ENCODE measurements at places on chromosomes 4 and X.
A peak's percentile ranks its signal among the peaks of the same experiment; 100 is the strongest.

- DNase-seq: no peak
Measured at GRCh38 chr4:53044651-53044960, 182.5 kb downstream of the RASL11B start.

DNA sequence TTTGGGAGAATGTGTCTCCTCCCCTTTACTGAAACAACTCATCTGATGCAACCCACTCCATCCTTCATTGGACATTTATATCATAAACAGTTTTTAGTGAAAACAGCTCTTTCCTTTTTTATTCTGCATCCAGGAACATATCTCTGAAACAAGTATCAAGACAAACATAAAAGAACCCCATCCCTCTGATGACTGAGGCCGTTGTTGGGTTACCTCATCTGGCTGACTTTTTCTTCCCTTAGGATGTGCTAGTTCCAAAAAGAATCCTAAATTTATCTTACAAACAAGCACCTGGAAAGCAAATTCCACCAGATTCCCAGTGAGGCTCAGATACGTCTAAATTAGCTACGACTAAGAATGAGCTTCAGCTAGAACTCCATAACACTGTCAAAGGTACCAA lies 483.7 kb upstream of the INTU start:
- DNase-seq: no peak

DNA sequence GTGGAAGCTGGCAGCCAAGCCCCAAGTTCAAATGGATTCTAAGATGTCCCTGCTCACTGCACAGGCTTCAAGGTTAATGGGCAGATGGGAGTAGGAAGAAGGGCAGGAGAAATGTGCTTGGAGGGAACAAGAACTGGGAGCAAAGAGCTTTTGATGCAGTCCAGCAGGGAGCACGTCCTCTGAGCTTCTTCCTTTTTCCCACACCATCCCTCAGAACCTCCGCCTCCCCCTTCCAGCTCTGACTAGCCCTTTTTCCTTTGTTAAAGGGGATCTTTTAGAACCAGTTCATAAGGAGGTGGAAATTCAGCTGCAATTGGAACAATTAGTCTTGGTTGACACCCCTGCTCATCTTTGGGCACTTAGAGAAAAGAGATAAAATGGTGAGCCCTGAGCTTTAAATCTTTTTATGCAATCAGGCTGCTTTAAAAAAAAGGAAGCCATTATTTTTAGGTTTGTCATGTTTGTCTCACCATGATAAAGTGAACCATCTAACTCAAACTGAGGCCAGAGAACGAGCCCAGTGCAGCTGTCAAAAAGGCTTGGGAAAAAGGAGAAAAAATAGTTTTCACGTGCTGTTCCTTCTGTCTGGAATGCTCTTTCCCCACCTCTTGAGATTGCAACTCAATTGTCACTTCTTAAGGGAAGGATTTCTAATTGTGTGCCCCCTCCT lies 135.8 kb upstream of the IL1RAPL2 start:
- no peak for DNase-seq

DNA sequence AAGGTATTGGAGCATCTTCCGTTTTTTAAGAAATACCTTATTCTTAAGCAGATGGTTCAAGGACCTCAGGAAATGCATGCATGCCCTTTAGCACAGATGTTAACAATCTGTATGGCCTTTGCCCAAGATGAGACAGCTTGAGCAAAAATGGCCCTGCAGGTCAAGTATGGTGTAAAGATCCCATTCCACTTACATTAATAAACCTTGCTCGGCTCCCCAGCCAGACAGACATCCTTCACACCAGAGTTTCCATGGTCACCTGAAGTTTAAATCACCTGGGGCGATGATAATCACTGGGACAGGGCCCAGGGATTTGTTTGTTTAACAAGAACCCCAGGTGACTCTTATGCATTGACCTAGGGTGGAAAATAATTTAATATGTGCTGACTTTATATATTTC lies 287.0 kb upstream of the NOCT start:
- DNase-seq: no peak

DNA sequence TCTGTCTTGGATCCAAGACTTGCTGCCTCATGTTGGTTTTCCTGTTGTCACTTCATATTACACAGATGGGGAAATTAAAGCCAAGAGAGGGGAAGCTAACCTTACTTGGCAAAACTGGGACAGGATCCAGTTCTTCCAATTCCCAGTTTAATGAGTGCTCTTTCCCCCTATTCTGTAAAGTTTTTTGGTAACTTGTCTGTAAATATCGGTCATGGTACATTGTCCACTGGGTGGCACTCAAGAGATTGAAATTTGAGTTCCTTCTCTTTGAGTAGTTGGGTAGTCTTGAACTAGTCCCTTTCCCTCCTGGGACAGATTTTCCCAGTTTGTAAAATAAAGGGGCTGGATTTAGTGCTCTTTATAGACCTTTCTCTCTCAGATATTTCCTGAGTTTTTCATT lies 12.4 kb upstream of the EOLA2 start:
- DNase-seq: no peak

DNA sequence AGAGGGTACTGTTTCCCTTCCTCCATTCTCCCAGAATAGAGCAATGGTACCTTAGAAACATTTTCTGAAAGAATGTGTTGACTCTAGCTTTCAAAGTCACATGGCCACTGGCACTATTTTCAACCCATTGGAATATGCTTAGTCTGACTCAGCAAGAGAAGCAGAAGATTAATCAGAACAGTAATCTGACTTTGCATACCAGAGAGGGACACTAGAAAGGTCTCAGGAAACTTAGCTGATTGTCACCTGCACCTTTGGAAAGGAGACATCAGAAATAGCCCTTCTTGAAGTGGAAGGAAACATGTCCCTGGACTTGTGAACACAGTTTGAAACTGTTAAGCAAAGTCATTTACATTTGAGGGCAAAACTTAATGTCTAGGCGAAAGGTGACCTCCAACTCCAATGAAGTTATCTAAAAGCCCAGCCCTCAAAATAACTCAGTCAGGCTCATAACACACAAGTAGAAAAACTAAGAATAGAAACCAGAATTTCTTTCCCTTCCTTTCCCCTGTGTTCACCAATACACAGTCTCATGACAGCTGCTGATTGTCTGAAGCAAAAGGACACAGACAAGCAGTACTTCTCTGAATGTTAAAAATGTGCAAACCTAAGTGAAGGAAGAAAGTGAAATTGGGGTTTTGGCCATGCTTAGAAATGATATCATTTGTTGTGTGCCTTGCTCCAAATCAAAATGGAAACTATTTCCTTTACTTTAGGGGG lies 270.8 kb downstream of the GRIA3 start:
- no peak for DNase-seq

- no peak for DNase-seq
Measured at GRCh38 chr4:134463771-134464170, 262.2 kb upstream of the PABPC4L start.

DNA sequence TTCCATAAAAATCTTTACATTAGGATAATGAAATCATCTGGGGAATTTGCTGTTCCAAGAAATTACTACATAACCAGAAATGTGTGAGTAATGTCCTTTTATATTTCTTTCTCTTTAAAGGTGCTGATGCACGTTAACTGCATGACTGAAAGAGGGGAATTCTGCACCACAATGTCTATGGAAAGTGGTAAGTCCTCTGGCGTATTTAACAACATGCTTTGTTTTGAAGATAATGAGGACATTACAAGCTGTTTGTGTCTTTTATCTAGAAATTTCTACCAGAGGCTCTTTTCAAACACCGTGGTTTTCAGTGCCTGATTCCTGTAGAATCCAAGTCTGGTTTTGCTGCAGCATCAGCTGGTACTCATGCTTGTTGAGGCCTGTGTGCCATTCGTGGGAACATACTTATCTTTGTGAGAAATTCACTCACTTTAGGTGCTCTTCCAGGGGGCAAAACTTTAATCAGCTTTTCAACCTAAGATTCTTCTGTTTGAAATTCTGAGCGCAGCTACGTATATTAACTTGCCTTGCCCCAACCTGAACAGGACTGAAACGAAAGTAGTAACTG lies 257.2 kb downstream of the PDHA2 start:
- DNase-seq: no peak

- DNase-seq: no peak
Measured at GRCh38 chr4:99180382-99181070, 36.4 kb upstream of the ADH4 start.

- peak; percentile 56 for DNase-seq
Measured at GRCh38 chrX:24150051-24150790, 692 bp downstream of the ZFX start.

DNA sequence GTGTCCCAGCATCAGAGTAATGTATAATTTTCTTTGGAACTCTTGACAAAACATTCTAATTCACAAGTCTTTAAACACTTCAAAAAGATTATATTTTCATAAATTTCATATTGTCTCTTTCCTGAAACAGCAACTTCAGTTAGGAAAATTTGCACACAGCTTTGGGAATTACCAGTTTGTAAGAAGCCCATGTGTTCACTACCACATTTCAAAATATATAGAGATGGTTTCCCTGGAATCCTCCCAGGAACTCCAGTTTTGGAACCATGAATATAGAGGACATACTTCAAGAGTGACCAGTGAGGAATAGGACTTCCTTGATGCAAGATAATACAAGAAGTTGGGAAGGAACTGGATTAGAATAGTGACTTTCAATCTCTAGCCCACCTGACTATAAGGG lies 28.7 kb upstream of the HPGDS start:
- DNase-seq: no peak

GRCh38 chr4:53371049-53371448 lies 5.2 kb upstream of the SCFD2 start:
- no peak for DNase-seq

DNA sequence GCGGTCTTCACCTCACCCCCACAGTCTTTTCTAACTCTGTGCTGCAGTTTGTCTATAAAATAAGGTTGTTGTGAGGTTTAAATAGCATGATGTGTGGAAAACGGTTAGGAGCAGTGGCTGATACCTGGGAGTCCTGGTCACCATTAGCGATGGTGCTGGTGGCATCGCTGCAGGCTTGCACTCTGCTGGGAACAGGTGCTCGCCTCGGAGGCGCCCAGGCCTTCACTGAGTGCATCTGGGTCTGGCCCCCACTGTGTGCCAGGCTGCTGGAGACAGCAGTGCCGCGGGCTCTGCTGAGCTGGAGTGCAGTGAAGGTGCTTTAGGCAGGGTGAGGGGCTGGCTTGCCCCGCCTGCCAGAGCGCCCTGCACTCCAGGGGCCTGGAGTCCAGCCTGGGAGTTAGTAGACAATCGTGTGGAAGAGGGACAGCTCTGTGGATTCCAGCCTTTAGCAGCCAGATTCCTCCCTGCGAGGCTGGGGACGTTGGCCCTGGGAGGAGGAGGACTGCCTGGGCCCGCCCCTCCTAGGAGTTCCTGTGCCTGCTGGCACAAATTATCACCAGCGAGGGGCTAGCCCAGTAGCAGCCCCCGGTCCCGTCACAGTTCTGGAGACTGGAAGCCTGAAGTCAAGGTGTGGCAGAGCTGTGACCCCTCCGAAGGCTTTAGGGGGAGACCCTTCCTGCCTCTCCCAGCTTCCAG lies 7.3 kb downstream of the RGS12 start:
- no peak for DNase-seq

DNA sequence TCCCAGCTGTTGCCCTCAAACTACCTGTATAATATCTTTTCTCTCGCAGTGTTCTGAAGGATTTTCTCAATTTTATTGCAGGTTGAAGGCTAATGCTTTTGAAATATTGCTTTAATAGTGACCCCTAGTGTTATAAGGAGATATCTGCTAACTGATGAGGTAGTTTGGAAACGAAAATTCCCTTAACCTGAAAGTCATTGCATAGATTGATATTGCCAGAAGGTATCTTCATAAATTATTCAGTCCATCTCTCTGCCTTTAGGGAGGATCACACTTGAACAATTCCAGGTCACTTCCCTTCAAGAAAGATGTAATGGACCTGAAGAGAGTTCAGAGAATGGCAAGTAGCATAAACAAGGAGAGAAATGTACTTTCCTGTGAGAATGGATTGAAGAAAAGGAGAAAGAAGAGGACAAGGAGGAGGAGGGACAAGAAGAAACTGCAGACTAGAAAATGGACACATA lies 44.1 kb downstream of the TIGD4 start:
- no peak for DNase-seq

DNA sequence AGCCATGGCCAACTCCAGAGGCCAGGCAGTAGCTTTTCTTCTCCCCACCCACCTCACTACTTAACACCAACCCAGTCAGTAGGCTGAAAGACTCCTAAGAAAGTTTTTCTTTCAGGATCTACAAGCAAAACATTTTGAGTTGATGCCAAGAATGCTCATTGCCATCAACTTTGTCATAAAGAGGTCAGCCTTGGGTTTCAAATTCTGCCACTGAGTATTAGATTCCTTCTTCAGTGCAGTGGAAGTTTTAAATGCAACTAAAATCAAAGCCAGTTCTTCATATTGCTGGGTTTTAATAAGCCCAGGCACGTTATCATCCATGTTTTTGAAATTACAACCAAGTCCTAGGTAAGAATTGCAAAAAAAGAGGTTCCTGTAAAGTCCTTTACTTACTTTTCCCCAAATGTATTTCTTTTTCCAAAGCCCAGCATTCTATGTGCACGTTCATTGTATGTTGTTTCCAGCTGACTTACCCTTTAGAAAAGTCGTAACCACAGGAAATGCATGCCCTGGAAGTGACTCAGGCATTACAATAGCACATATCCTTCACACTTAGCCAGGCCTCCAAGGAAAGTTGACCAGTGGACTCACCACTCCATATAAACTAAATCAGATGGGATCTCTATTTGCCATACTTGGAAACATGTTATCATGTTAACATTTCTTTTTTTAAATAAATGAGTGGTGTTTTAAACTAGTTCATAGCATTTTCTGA lies 229.9 kb downstream of the SOX3 start:
- no peak for DNase-seq

GRCh38 chr4:44434247-44434646 lies 14.4 kb downstream of the KCTD8 start:
- no peak for DNase-seq

DNA sequence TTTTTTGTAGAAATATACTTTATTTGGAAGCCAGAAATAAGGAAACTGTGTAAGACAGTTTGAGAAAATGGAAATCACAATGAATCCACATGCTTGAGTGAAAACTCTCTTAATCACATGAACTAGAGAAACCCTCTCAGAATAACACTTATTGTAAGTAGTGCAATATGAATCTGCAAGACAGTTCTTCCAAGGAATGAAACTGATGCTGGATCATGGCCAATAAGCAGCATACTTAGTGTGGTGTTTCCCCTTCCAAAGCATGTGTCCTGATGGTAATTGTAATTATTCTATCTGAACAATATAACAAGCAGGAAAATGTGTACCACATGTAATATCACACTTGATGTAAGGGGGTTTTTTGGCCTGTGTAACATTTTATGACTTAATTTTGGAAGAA lies 1870.5 kb upstream of the TENM3 start:
- no peak for DNase-seq

DNA sequence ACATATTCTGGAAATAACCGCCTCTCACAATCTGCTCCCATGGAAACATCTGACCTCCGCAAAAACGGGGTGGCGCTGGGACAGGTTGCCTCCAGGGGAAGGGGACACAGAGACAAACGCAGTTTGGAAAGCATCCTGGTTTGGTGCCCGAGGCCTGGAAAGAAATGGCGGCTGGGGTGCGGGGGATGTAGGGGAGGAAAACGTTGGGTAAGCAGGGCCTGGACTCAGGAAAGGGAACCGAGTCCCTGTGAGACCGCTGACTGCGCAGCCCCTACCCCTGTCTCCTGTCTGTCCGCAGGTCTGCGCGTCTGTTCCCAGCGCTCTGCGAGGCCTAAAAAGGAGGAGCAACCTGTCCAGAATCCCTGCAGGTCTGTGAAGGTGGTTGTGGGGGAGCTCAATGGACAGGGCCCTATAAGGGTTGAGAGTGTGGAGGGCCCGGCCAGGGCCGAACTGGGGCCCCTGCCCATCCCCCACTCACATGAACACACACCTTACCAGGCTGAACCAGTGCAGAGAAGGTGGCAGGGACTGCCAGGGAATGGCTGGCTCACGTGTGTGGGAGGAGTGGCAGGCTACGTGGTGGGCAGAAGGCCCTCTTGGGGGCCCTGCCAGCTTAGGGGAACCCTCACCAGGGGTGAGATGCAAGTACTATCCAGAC lies 672 bp downstream of the TCEAL3 start:
- no peak for DNase-seq

Data from central memory CD8-positive, alpha-beta T cell (primary cell).